Fibroblast of skin of abdomen (primary cell): ENCODE measurements at places on chromosomes 16 and 17.
A peak's percentile ranks its signal among the peaks of the same experiment; 100 is the strongest.

- DNase-seq, result no peak
Observed at GRCh38 chr16:31009894-31010584, 399 bp downstream of the STX1B start.

- no peak for DNase-seq
Observed at GRCh38 chr17:40602445-40603443, 37.5 kb upstream of the CCR7 start.

- DNase-seq, result no peak
Observed at GRCh38 chr16:529012-529575, 1.6 kb downstream of the CAPN15 start.

DNA sequence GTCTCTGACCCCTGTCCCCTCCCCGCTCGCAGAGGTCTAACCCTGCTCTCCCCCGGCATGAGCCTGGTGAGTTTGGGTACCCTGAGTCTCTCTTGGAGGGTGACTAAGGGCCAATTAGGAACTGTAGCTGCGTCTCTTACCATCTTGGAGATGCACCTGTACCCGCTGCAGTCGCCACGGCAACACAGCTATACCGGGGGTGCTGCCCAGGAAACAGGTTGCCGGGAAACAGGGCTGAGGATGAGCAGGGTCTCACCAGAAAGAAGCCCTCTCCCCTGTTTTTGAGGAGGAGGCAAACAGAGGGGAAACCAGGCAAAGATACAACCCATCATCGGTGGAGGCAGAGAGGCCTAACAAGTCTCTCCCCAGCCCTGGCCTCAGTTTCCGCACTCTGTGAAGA lies 140.2 kb downstream of the TMEM132E start:
- DNase-seq, result no peak

DNA sequence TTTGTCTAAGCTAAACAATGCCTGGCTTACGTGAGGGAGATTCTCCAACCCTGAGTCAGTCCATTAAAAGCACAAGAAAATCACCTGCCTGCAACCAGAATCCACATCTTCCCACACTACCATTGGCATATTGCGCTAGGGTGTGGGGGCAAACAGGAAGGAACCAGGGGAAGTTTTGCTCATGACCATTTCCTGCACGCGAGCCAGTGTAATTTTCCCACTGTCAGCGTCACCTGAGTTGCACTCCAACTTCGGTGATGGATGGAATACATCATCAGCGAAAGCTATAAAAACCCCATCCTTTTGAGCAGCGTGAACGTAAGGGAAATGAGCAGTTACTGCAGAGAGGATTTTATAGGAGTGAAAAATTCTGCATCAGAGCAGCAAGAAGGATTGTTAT lies 167.9 kb upstream of the NOL11 start:
- DNase-seq, result no peak

DNA sequence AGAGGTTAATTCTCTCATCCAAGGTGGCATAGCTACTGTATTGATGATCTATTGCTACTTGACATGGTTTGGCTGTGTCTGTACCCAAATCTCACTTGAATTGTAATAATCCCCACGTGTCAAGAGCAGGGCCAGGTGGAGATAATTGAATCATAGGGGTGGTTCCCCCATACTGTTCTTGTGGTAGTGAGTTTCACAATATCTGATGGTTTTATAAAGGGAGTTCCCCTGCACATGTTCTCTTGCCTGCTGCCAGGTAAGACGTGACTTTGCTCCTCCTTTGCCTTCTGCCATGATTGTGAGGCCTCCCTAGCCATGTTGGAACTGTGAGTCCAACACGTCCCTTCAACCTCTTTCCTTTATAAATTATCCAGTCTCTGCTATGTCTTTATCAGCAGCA lies 22.9 kb upstream of the CPPED1 start:
- DNase-seq, result no peak

DNA sequence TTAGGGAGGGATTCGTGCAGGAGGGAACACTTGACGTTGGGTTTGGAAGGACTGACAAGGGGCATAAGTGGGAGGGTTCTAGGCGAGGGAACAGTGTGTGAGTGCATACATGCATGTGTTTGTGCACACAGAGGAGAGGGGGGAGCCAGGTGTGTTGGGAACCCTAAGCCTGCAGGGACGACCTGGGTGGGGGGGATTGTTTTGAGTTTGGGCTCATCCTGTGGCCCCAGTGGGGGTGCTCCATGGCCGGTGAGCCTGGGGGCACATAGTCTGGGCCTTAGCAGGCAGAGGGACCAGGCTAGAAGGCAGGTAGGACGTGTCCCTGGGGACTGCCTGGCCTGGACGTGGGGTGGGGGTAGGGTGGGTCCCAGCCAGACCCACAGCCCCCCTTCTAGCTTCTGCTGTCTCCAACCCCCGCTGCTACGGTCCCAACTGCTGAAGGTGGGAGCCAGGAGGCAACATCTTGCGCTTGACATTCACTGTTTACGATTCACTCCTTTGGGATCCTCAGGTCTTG lies 11.9 kb upstream of the RASD1 start:
- no peak for DNase-seq

DNA sequence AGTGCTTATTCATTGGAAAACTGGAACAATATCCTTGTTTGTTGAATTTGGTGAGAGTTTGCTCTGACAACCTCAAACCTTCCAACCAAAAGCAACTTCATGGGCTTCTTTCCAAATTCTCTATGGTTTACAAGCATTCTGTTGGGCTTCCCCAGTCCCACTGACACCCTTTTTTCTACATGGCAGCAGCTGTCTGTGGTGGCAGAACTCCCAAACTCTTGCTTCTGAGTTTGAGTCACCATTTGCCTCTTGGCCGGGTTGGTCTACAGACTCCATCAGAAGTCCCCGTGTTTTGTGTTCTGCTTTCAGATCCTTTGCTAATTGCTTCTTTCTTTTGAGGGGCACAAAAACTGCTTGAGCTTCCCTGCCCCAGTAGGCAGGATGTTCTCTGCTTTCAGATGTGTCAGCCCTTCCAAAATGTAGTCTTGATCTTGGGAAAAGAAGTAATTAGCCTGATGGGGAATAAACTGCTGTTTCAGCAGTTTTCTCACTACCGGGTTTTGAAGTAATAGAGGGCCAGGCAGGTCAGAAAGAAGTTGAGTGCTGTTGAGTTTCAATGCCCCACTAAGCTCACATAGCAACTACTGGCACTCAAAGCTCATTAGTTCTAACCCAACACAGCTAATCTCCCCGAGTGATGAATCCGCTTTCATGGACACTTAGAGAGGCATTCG lies 80.7 kb downstream of the HS3ST3A1 start:
- DNase-seq, result peak; percentile 94

- DNase-seq, result peak; percentile 60
Observed at GRCh38 chr16:17177959-17178905, 292.5 kb downstream of the XYLT1 start.

GRCh38 chr17:78541488-78542206 lies 35.5 kb downstream of the DNAH17 start:
- DNase-seq, result peak; percentile 29

GRCh38 chr17:65163990-65164495 lies 26.9 kb downstream of the RGS9 start:
- peak; percentile 33 for DNase-seq

GRCh38 chr17:12731839-12732238 lies 57.5 kb upstream of the ARHGAP44 start:
- no peak for DNase-seq

GRCh38 chr16:74073456-74073855 lies 223.2 kb upstream of the PSMD7 start:
- peak; percentile 7 for DNase-seq

DNA sequence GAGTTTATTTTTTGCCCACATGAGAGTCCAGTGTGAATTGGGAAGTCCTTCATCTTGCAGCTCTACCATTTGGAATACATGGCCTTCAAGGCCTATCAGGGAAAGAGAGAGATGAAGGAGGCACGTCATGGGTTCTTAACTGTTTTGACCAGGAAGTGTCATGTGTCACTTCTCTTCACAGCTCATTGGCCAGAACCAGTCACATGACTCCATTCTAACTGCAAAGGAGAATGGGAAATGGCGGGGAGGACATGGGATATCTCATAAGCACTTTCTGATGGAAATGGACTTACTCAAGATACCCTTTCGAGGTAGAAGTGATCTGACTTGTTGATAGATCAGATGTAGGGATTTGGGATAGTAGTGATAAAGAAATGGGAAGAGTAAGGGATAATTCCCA lies 57.9 kb upstream of the CES5A start:
- no peak for DNase-seq

DNA sequence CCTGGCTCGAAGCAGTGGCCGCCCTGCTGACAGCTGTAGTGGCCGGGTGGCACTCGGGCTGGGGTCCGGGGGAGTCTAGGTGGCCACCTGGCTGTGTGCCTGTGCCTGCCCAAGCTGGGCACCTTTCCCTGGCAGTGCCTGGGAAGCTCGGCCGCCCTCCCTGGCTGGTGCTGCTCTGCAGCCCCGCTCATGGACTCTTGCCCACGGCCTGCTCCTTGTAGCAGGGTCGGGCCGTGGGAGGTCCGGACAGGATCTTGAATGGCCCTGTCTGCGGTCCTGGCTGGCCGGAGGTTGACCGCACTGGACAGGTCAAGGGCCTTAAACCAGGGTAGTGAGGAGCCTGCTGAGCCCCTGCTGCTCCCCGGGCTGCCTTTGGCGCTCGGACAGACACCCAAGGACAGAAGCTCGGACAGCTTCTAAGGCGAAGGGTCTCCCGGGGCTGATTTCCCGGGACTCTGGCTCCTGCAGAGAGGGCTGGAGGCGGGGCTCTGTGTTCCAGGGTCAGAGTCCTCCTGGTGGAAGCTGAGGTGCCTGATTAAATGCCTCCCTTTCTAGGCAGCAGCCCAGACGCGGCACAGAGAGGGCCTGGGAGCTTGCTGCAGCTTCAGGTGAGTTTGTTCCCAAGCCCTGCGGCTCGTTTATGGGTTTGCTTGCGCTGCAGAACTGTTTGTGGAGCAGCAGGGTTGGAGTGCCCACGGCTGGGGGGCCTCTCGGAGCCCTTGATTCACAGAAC lies 6.0 kb downstream of the CAPN15 start:
- DNase-seq, result no peak
